IPS-NIHi11 (cell line): ENCODE measurements at places on chromosomes 13 and 19.

GRCh38 chr19:52658595-52658994 lies 20.4 kb upstream of the ZNF83 start:
- DNase-seq: no peak

- DNase-seq: no peak
Observed at GRCh38 chr19:15297416-15298224, 34.7 kb downstream of the BRD4 start.

GRCh38 chr13:38872693-38873092 lies 117.9 kb downstream of the STOML3 start:
- DNase-seq: peak; percentile 61

DNA sequence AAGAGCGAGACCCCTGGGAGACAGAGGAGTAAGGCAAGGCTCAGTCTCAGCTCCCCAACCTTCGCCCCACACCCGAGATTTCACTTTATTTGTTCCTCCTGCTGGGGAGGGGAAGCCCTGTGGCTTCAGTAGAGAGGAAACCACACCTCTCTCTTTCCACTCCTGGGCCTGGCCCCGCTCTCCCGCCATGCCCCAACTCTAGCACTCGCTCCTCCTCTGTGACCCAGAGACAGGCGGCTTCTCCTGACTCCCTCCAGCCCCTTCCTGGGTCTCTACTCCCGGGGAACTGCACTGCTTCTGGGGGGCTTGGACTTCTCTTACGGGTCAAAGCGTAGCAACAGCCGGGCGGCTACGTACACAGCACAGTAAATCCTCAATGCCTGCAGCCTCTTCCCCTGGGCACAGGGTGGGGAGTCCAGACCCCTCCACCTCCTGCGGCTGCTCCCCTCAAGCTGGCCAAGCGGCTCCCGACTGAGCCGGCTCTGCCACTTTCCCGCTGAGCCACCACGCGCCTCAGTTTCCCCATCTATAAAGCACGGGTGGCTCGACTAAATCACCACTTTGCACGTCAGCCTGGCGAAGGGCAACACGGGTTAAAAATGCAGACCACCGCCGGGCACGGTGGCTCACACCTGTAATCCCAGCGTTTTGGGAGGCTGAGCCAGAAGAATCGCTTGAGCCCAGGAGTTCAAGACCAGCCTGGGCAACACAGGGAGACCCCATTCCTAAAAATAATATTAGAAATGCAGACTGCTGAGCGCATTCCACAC lies 1.4 kb downstream of the RNF126 start:
- no peak for DNase-seq

DNA sequence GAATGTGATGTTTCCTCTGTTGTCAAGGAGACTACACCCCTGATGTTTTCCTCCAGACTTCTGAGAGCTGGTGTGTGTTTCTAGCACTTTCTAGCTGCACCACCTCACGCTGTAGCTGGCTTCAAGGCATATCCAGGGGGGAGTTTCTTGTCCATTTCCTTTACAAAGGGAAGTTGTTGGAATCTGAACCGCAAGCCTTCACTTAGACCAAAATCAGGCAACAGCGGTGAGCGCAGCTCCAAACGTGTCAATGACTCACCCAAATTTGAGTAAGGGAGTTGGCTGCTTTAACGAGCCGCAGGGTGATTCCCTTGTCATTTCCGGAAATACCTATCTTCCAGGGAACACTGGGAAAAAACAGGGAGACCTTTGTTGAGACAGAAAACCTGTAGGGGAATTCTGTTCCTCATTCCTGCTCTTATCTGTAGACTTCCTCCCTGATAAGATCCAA lies 2.5 kb downstream of the LDLR start:
- no peak for DNase-seq

DNA sequence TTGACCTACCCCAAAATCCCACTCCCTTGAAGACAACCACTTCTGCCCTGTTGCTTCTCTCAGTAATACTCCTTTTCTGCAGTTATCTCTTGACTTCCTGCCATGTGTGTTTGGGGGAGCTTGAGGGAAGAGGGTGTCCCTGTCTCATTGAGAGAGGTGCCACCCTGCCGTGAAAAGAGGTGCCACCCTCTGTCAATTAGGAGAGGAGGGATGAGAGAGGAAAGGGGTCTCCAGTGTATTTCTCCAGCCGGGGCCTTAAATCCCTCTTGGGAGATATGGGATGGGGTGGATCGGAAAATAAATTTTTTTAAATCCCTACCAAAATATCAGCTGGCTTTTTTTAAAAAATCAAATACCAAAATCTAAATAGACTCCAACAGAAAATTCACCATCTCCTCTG lies 16.5 kb downstream of the PLD3 start:
- no peak for DNase-seq

GRCh38 chr19:4060621-4061177 lies 6.0 kb downstream of the ZBTB7A start:
- no peak for DNase-seq
